ENCODE measurements at places on chromosomes 1 and 21. TPM values are rescaled to one million over a fixed set of nuclear protein-coding genes. Genes with fewer than 3 reads are reported as not detected.

SPATA45 gene
- total RNA-seq = not detected

DNA sequence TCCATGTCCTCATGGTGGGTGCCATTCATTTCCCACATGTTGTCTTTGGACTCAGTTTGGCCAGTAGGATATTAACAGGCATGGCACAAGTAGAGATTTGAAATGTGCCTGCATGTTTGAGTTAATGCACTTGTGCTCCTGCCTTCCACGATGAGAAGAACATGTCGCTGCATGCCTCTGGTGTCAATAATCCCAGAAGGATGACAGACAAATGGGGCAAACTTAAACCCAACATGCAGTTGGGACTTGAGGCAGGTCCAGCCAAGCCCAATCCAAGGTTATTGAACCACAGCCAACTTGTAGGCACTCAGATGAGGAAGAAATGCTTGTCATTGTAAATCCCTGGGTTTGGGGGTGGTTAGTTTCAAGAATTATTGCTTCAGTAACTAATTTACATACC lies 174.6 kb downstream of the TRIM33 start:
- H3K4me1 ChIP-seq = no peaks in the 10 kb centered on the region
- no peak overlapping the region for H3K4me3 ChIP-seq
- no peak for DNase-seq
- peaks cover 2% of the 10 kb centered on the region for H3K27me3 ChIP-seq

PLA2G2C gene
- not detected for total RNA-seq

- H3K27me3 ChIP-seq = peaks cover 2% of the 10 kb centered on the region
- no peak for DNase-seq
- H3K4me1 ChIP-seq = no peaks in the 10 kb centered on the region
Observed at GRCh38 chr1:160647329-160647720, 481 bp upstream of the SLAMF1 start.

MEGF6 gene
- total RNA-seq = 47.4 TPM

DNA sequence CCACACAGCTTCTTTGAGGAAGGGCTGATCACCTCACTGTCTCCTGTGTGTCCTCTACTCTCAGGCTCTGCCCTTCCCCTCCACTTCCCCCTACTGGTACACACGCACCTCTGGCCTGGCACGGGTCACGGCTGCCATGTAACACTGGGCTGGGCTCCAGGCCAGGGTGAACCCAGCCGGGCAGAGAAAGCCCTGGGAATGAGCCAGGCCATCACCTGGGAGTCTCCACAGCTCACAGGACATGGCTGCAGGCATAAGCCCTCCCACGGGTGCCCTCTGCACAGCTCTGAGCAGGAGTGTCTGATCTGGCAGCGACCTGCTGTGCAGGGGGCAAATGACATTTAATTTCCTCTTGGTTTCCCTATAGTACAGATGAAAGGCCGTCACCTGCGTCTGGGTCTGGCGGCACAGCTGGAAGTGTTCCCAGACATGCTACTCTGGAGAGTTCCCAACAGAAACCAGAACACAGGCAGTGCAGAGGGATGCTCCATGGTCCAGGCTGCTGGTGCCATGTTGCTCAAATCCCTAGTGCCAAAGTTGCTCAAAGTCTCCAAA lies 61.2 kb downstream of the ERI3 start:
- H3K36me3 ChIP-seq = peaks cover 18% of the 10 kb centered on the region
- DNase-seq = no peak
- H3K27ac ChIP-seq = no peak overlapping the region
- no peak overlapping the region for H3K4me3 ChIP-seq

- no peak overlapping the region for H3K4me3 ChIP-seq
- no peaks in the 10 kb centered on the region for H3K4me1 ChIP-seq
- DNase-seq = no peak
- peaks cover 2% of the 10 kb centered on the region for H3K27me3 ChIP-seq
Observed at GRCh38 chr1:207088161-207088560, 499 bp upstream of the C4BPB start.
